ENCODE measurements at places on chromosomes 2 and 18.
A peak's percentile ranks its signal among the peaks of the same experiment; 100 is the strongest.

DNA sequence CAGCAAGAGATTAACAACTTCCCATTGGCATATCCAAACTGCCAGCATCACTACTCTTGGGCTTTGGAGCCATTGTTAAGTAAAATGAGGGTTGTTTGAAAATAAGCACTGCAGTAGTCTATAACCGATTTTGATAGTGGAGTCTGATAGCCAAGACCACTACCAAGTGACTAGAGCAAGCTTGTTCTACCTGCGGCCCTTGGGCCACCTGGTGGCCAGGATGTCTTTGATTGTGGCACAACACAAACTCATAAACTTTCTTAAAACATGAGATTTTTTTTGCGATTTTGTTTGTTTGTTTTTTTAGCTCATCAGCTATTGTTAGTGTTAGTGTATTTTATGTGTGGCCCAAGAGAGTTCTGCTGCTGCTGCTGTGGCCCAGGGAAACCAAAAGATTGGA lies 11.0 kb downstream of the UBE2E3 start:
- DNase-seq, result no peak

- peak; percentile 21 for DNase-seq
Measured at GRCh38 chr2:73716543-73717250, 20.4 kb downstream of the TPRKB start.

DNA sequence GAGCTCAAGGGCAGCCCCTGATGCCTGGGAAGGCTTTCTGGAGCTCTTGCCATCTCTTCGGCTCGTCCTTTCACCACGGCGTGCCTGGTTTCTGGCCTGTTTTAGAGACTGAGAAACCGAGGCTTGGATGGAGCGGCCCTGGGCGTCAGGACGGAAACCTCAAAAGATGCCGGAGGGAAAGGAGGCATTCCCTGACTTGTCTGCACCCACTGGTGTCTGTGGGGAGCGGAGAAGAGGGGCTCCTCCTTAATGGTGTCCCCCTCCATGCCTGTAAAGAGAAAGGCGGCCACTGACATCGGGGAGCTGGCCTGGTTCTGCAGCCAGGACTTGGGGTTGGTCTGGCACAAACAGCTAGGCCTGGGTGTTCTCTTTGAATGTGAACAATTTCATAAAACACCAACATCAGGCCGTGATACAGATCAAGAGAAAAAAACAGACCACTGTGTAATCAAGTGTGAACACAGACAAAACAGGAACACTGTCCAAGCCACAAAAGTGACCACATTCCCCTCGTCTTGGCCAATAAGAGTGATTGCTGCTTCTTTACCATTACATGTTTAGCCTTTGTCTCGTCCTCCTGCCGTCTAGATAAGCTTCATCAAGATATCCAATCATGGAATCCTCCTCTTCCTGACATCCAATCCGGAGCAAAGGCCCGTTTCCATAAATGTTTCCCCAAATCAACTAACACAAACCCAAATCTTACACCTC lies 633 bp upstream of the ILKAP start:
- DNase-seq, result peak; percentile 11

- no peak for DNase-seq
Measured at GRCh38 chr2:174362949-174363348, 28.2 kb downstream of the SP9 start.

- no peak for DNase-seq
Measured at GRCh38 chr2:210551001-210551400, 5.4 kb upstream of the CPS1 start.

- peak; percentile 23 for DNase-seq
Measured at GRCh38 chr2:10327896-10328669, 25.4 kb downstream of the HPCAL1 start.

- DNase-seq, result no peak
Measured at GRCh38 chr2:3606028-3606369, 11.1 kb downstream of the COLEC11 start.

- no peak for DNase-seq
Measured at GRCh38 chr2:166375195-166375735, 479 bp downstream of the SCN9A start.

- DNase-seq, result no peak
Measured at GRCh38 chr2:127048969-127049897, 57.7 kb downstream of the BIN1 start.

DNA sequence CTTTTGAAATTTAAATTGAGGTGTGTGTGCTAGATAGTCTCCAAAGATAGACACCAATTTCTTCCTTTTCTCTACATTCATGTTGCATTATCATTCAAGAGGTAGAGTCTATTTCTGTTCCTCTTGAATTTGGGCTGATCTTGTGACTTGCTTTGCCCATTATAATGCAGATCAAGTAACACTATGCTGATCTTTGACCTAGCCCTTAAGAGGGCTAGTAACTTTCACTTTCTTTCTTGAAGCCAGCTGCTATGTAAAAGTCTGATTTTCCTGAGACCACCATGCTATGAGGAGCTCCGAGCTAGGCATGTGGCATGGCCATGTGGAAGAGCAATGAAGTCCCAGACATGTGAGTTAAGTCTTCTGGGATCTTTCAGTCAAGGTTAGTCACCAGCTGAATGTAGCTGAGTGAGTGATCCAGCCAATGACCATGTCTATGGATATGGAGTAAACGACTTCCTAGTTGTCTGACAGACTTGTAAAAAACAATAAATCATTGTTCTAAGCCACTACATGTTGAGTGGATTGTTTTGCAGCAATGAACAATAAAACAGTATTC lies 189.4 kb upstream of the CWC22 start:
- DNase-seq, result peak; percentile 19

- DNase-seq, result no peak
Measured at GRCh38 chr2:190716176-190716807, 67.4 kb downstream of the NAB1 start.

GRCh38 chr2:29662861-29663260 lies 258.5 kb downstream of the ALK start:
- DNase-seq, result no peak

DNA sequence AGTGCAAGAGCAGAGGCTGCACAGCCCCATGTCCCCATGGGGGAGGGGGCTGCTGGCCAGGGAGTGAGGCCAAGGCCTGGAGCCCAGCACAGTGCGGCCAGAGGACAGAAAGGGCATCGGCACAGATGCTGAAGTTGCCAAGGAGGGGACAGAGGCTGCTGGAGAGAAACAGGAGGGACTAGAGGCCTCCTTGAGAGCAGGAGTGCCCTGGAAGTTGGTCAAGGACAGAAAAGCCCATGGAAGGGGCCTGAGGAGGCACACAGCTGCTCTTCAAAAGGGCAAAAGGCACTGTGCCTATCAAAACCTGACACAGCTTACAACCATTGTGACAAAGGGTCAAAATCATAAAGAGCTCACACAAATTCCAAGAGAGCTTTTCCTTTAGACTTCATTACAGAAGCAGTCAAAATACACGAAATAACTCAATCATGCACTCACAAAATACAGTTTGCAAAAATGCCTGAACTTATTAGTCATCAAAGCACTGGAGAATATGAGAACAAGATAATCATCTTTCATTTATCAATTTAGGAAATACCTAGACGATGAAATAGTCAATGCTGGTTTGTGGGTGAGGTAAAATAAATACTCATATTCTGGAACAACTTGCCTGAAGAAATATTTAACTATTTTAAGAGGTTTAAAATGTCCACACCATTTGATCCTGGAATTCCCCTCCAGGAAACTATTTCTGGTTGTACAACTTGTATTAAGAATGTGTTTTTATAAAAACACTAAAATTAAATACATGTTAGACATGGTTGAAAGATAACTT lies 79.6 kb downstream of the USP40 start:
- DNase-seq, result no peak

GRCh38 chr2:36478332-36478738 lies 119.6 kb downstream of the FEZ2 start:
- DNase-seq, result no peak

GRCh38 chr18:28960146-28960545 lies 783.2 kb upstream of the CDH2 start:
- no peak for DNase-seq

DNA sequence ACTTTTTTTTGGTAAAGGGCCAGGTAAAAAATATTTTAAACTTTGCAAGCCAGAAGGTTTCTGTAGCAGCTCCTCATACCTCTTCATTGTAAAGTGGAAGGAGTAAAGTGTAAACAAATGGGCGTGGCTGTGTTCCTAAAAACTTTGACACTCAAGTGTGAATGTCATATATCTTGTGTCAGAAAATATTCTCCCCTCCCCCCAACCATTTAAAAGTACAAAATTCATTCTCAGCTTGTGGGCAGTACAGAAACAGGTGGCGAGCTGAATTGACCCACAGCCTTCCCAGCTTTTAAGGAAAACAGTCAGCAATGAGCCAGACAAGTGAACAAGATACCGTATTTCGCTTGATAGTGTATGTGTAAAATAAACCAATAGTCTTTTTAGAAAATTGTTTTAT lies 4.0 kb downstream of the YPEL5 start:
- DNase-seq, result no peak

GRCh38 chr2:223548194-223548593 lies 54.0 kb downstream of the SCG2 start:
- no peak for DNase-seq

DNA sequence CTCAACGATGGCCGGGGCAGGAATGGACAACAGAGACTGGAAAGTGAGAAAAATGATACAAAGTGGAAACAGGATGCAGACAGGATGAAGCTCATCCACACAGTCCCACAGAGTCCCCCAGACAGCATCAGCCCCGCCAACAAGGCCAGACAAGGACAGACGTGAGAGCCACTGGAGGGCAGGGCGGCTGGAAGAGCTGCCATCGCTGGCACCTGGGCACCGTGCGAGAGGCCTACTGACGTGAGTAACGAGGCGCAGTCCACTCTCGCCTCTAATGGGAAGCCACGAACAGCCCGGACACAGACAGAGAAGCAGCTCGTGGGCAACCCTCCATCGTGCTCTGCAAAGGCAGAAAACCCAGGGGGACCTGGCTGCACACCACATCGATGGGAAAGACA lies 17.1 kb downstream of the HDAC4 start:
- DNase-seq, result no peak

- no peak for DNase-seq
Measured at GRCh38 chr18:76378526-76379215, 116.4 kb downstream of the ZNF516 start.

GRCh38 chr18:46756025-46756558 lies 761 bp downstream of the ST8SIA5 start:
- no peak for DNase-seq

- DNase-seq, result no peak
Measured at GRCh38 chr2:104504331-104505073, 349.4 kb upstream of the POU3F3 start.

GRCh38 chr2:50231510-50231909 lies 800.4 kb downstream of the NRXN1 start:
- no peak for DNase-seq

- no peak for DNase-seq
Measured at GRCh38 chr18:1133541-1133940, 228.9 kb downstream of the ADCYAP1 start.

DNA sequence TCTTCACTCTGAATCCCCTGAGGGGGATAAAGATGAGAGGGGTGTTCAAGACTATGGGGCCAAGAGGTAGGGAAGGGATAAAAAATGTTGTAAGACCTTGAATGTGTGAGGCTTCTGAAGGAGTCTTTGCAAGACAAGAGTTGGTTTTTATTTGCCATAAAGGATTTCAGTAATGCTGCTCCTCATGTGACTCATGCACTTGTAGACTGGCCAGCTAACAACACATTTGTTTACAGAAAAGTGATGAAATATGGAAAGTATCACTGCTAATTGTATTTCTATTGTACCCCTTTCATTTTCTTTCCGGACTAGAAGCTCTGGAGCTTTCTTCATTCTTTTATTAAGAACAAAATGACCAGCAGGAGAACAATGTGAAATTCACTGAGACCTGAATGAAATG lies 782.1 kb downstream of the EPHA4 start:
- DNase-seq, result no peak

GRCh38 chr2:172614932-172615331 lies 59.0 kb downstream of the PDK1 start:
- DNase-seq, result no peak

DNA sequence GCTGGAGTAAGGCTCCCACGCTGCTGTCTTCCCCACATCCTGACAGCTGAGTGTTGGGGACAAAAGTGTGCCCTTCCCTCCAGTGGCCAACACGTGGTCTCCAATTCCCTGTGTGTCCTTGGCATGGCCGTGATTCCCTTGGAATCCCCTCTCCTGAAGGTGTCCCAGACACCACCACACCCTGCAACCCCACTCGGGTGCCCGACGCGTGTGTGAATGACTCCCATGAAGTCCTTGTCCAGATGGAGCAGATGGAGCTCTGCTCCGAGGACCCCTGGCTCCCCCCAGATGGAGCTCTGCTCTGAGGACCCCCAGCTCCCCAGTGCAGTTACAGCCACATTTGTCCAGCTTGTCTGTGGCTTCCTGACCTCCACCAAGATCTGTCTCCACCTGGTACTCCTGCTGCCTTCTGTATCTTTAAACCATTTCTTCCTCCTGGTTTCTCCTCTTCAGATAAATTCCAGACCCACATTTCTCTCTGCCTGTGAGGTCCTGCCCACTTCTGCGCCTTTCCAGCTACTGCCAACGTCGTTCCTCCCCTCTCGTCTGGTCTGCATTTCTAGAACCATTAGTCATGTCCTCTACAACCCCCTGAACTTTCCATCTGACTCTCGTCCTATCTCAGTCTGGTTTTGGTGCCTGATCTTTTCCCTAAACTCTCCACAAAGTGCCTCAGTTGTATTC lies 86.8 kb upstream of the PXDN start:
- no peak for DNase-seq

GRCh38 chr18:58334061-58334460 lies 290.0 kb downstream of the NEDD4L start:
- no peak for DNase-seq

DNA sequence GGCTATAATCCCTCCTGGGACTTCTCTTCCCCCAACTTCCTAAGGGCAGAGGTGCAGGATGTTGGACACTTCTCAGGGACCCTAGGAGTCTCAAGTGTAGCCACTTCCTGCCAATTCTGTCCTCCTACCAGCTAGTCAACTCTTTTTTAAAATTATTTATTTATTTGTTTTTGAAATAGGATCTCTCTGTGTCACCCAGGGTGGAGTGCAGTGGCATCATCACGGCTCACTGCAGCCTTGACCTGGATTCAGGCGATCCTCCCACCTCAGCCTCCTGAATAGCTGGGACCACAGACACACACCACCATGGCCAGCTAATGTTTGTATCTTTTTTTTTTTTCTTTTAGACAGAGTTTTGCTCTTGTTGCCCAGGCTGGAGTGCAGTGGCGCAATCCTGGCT lies 11.5 kb downstream of the SFTPB start:
- no peak for DNase-seq

GRCh38 chr2:218193701-218194100 lies 23.3 kb upstream of the ARPC2 start:
- DNase-seq, result no peak

DNA sequence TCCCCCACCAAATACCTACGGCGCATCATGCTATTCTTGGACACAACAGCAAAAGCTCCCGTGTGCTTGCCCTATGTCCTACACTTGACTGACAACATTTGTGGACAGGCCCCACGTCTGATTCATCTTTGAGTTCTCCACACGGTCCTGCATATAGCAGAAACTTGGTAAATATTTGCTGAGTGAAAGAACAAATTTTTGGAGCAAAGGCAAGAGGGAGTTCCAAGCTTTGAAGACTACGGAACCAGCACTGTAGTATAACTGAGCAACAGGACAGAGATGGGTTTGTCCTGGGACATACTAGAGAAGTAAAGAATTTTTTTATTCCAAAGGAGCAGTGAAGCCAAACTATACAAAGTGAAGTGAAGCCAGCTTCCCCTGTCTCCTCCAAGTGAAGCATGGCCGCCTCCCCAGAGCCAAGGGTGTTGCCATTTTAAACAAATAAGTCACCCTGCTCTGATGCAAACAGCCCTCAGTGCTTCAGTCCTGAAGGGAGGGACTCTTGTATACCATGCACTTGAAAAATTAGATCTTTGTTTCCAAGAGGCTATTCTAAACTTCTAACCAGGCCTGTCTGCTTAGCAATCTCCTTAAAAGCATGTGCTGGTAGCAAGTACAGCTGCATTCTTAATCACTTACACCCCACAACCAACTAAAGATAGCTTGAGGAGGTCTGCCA lies 35.9 kb downstream of the SPRED2 start:
- DNase-seq, result peak; percentile 37
